Urinary bladder (tissue), 4 donors: ENCODE measurements at places on chromosomes 3 and 15.

GRCh38 chr3:50258029-50258680 lies 10.8 kb upstream of the SEMA3B start:
- no peak for DNase-seq

DNA sequence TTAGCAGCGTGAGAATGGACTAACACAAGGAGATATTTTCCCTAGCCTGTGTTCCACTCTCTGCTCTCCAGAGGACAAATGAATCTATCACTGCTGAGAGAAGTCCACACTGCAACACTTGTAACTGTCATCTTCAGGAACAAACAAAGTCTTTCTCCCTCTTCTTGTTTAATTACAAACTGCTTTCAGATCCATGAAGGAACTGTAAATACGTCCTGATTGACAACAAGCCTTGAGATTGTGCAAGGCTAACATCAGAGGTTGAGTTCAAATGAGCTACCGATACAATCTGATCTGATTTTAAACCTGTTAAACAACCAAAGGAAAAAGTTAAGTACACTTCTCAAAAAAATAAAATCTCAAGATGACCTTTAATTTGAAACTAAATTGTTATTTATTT lies 638.8 kb upstream of the ADAMTS9 start:
- DNase-seq = no peak

GRCh38 chr15:94131875-94132274 lies 99.5 kb upstream of the MCTP2 start:
- DNase-seq = no peak

GRCh38 chr3:134477002-134477401 lies 8.8 kb downstream of the ANAPC13 start:
- DNase-seq = no peak
